Stimulated activated CD4-positive, alpha-beta T cell treated with anti-CD3 and anti-CD28 coated beads, TNF-alpha, amount 100 ng/mL, for 24 hours (primary cell): ENCODE measurements at places on chromosomes 13 and 19.

GRCh38 chr13:36157480-36157879 lies 26.3 kb upstream of the DCLK1 start:
- DNase-seq, result no peak

- DNase-seq, result no peak
These were observed 271.8 kb upstream of the HTR2A start for GRCh38 chr13:47168618-47169017.

DNA sequence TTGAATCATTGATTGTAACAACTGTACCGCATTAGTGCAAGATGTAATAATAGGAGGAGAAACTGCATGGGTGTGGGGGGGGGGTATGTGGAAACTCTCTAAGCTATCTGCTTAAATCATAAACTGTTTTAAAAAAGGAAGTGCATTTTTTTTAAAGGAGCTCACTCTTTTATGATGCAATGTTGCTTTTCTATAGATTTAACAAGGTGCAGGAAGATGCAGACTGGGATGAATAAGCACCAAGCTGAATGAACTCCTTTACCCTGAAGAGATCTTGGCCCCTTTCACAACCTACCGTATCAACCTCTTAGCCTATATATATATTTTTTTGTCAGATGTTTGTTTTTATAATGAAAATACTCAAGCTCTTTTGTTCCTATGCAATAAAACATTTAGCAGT lies 95.9 kb downstream of the AKAP11 start:
- no peak for DNase-seq

DNA sequence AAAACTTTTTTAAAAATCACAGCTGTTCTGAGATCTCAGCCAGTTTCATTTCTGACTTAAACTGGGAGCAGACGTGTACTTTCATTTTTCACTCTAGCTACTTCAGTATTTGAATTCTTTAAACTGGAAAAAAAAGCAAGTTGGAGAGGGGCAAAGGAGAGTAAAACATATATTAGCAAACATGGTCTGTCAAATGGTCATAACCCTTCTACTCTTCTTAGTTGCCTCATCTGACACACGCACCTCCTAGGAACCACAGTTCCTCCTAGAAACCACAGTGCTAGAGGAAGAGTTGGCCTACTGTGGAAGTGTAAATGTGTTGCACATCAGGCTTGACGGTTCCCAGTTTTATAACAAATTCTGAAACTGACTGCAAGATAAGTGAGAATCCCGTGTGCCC lies 47.2 kb downstream of the TM9SF2 start:
- no peak for DNase-seq

DNA sequence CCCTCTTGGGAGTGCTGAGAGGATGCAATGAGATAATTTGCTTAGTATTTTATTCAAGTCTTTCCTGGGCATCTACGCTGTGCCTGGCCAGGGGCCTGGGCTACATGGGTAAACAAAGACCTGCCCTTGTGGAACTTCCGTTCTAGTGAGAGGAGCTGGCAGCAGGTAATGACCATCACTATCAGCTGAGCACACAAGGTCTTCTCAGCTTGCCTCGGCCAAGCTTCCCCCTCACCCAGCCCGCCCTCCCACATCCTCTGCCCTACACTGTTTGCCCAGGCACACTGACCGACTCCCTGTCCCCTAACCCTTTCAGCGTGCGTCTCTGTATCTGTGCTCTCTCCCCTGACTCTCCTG lies 8.6 kb upstream of the FKRP start:
- no peak for DNase-seq

GRCh38 chr13:113098162-113098732 lies 7.3 kb upstream of the F7 start:
- DNase-seq, result no peak

- DNase-seq, result no peak
These were observed 439.1 kb upstream of the ZNF507 start for GRCh38 chr19:31906111-31906871.

GRCh38 chr19:44260695-44261446 lies 1.2 kb downstream of the ZNF233 start:
- no peak for DNase-seq
